Fibroblast of skin of back (primary cell): ENCODE measurements at places on chromosomes 16 and 17.

DNA sequence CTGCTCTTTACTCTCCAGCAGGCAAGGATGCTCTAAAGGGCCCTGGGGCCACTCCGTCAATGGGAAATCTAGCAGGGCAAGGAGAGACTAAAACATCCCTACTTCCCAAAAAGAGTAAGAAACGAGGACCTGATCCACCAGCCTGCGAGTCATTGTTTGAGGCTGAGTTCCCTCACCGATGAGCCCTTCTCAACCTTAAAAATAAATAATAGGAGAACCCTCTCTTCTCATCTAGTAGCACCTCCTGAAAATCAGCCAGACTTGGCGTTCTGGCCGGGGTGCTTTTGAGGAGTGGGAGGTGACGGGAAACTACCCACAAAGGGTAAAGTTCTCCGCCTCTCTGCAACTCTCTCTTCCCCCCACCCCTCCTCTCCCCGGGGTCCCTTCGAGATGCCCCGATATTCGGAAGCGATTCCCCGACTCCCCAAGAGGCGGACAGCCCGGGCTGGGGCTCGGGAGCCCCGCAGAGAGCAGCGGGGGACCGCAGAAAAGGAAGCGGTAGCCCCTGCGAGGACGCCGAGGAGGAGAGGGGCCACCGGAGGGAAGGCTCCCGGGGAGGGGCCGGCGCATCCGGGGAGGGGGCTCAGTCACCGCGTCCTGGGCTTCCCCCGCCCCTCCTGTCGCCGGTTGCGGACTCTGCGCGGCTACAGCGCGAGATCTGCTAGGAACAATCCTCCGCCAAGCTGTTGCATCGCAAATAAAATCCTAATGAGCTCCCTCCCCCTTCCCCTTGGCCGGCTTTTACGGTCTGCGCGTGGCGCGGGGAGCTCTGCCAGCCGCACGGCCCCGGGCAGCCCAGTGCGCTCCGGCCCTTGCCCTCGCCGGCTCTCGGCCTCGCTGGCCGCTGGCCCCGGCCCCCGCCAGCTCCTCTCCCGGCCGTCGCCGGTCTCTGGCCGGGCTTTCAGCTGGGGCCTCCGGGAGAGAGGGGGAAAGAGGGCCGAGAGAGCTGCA lies 1.3 kb downstream of the HOXB9 start:
- DNase-seq: no peak

GRCh38 chr16:84109598-84110335 lies 7.0 kb downstream of the MBTPS1 start:
- no peak for DNase-seq

DNA sequence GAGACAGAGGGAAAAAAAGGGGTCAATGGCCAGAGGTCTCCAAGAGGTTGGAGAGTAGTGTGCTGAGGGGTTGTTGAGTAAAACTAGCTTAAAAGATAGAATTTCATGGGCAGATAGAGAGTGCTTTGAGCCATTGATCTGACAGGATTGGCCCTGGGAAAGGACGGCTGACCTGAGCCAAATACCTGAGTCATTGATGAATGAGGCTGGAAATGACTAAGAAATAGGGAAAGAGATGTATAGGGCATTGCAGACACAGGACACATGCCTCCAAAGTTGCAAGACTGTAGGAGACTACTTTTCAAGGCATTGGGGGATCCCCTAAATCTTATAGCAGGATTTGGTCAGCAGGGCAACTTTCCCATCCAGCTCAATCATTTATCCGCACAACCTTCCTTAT lies 168.7 kb downstream of the ABCC12 start:
- no peak for DNase-seq

- peak; percentile 79 for DNase-seq
Observed at GRCh38 chr17:65078441-65079160, 22.1 kb upstream of the GNA13 start.

- DNase-seq: no peak
Observed at GRCh38 chr16:23464196-23464595, 11.2 kb upstream of the COG7 start.

DNA sequence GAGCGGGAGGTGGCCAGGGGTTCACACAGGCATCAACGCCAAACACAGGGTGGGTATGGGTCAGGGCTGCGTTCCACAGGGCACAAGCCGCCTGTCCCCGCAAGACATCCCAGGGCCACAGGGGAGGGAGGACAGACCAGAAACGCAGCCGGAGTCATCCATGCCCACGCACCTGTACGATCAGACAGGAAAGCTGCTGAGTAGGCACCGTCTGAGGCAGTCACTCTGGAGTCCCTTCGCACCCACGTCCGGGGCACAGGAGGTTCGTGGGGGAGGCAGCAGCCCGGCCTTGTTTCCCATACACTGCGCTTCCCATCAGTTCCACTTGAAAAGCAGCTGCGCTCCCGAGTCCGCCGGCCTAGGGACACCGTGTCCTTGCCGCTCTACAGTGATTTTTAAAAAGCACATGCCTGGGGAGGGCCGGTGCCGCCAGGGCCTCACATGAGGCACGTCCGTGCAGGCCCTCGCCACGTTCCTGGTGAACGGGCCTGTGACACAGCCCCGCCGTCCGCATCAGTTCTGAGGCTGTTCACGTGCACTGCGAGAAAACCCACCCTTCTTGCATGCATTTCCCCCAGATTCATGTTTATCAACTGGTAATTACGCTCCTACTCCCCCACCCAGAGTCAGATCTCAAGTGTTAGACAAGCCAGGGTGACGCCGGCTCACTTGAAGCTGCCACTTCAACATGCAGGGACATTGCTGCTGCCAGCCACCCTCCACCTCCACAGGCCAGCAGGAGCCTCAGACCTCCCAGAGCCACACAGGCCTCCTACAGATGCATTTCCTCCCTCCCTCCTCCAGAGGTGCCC lies 34.8 kb downstream of the WDR45B start:
- DNase-seq: no peak

- peak; percentile 94 for DNase-seq
Observed at GRCh38 chr16:77531752-77532151, 96.9 kb upstream of the ADAMTS18 start.

GRCh38 chr17:1362065-1362848 lies 37.8 kb downstream of the YWHAE start:
- DNase-seq: peak; percentile 18

- no peak for DNase-seq
Observed at GRCh38 chr17:59516451-59516850, 49.0 kb upstream of the DHX40 start.
